A172 (cell line): ENCODE measurements at places on chromosomes 4 and X.
A peak's percentile ranks its signal among the peaks of the same experiment; 100 is the strongest.

DNA sequence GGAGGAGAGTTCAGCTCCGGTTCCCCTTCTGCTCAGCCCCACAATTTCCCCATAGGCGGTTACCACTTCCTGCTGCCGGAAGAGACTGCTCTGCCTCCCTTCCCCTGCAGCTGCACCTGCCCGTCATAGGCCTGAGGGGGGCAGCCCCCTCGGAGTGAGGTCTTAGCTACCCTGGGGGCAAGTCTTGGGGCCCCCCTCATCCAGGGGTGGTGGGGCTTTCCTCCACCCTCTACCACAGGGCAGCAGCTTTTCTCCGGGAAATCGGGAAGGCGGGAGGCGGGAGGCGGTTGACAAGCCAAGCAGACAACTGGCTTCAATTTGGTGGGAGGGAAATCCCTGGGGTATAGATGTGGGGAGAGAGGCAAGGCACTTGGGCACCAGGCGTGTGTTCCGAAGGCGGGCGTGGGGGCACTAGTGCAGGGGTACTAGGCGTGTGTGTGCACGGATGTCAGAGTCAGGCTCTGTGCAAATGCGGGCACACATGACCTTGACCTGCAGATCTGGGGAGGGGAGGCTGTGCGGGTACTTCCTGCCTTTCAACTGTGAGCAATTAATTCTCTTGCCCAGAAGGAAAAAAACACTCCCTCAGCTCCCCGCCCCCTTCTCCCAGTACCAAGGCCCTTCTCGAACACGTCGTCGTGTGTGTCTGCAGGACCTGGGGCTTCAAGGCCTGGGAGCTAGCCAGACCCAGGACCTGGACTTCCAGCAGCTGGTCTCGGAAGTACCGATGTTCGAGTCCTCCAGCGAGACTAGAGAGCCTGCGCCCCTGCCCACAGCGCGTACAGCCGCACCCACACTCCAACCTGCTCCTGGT, 1.0 kb upstream of the ARHGAP4 start:
- DNase-seq: peak; percentile 69

GRCh38 chr4:83022724-83023450, 12.1 kb upstream of the COPS4 start:
- DNase-seq: no peak

- DNase-seq: no peak
These were observed 8.1 kb downstream of the ENPEP start for GRCh38 chr4:110484029-110484428.

GRCh38 chr4:130479020-130479419, 1383.1 kb downstream of the C4orf33 start:
- no peak for DNase-seq

DNA sequence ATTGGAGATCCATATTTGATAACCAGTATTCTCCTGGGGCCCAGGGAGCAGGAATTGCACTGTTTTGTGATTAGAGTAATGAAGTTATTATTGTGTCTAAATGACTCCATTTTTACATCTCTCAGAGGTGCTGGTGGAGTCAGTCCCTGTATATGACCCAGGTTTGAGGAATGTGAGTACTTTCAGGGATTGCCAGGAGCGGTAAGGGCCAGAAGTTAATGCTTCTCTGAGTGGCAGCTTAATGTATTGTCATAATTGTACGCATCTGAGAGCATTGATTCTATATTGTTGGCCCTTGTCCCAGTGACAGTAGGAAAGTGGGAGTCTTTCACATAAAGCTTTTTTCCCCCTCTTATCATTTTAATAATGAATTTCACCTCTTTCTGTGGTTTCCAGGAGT, 146.2 kb downstream of the GATB start:
- no peak for DNase-seq

DNA sequence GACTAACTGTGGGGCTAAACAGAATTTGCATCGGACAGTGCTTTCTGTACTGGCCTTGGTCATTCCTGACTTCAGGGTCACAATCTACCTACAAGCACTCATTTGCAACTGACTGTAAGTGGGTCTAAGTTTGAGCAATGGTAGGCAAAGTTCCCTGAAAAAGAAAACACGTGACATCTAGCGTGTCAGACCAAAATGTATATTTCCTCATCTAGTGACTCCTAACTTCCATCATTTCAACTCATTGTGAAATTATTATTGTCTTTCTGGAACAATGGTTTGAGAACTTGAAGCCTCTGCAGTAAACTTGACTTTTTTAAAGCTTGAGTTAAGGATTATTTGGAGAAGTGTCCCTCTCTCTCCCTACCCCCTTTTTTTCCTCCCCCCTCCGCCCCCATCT, 113.6 kb downstream of the MID1 start:
- DNase-seq: no peak

DNA sequence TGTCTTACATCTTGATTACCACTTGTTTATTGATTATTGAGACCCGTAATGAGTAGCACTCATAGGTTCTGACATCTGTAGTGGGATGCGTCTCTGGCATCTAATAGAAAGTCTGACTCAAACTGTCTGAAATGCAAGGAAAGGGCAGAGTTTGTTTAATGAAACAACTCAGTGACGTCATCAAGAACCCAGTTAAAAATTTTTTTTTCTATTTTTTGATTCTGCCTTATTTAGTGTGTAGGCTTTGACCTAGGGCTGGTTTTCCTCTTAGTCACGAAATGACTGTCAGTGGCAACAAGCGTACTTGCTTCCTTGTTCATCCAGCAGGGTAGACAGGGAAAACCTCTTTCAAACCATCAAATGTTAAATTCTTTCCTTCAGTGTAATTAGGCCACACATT, 3.1 kb upstream of the CDKL5 start:
- peak; percentile 62 for DNase-seq

- no peak for DNase-seq
These were observed 135.5 kb downstream of the AMMECR1 start for GRCh38 chrX:110182362-110182761.

GRCh38 chr4:65561164-65561563, 109.1 kb downstream of the EPHA5 start:
- no peak for DNase-seq

GRCh38 chr4:15434091-15434490, 6.3 kb downstream of the C1QTNF7 start:
- DNase-seq: no peak

DNA sequence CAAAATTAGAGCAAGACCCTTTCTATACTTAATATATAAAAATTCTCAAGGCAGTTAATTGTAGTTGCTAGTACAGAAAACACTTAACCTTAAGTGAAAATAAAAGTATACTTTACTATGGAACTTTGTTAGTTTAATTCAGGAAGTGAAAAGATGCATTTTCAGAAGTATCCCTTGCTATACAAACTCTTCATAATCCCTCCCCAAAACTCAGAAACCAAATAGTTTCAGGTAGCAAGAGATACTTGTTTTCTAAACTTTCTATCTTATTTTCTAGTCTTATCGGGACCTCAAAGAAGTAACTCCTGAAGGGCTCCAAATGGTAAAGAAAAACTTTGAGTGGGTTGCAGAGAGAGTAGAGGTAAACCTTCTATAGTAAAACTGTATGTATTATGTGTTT, 14.3 kb downstream of the PAICS start:
- no peak for DNase-seq

- no peak for DNase-seq
These were observed 209.5 kb upstream of the PPP3CA start for GRCh38 chr4:101556842-101557241.

- DNase-seq: no peak
These were observed 779.1 kb upstream of the HTR2C start for GRCh38 chrX:113804819-113805218.

DNA sequence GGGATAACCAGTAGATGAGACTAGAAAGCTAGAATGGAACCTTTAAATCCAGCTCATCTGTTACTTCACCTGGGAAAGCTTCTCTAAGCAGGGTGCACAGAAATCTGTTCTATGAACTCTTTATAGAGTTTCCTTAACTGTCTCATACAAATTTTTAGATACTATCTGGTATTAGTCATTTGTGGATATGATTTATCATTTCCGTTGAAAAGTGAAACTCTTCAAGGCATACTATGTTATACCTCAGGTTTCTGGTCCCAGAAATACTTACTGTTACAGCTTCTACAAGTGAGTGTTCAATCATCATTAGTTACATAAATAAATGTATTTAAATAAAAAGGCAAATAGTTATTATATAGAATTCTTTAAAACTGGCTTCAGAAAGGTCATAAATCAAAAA, 298.3 kb upstream of the AGA start:
- peak; percentile 16 for DNase-seq

DNA sequence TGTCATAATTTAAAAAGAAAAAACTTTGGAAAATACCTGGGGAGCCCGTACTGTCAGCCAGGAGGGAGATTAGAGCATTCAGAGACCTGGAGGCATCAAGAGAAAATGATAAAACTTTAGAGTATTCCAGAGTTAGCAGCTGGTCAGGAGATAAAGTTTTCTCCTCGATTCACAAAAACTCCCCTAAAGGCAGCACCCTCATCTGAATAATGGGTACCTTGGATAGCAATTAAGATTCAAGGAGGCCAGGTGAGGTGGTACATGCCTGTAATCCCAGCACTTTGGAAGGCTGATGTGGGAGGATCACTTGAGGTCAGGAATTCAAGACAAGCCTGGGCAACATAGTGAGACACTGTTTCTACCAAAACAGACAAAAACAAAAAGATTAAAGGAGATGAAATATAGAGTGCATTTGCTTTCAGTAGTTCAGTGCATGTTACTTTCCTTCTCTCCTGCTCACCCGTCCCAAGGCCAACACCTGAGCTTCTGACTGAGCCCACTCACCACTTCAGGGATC, 18.6 kb upstream of the RAB40A start:
- DNase-seq: no peak

DNA sequence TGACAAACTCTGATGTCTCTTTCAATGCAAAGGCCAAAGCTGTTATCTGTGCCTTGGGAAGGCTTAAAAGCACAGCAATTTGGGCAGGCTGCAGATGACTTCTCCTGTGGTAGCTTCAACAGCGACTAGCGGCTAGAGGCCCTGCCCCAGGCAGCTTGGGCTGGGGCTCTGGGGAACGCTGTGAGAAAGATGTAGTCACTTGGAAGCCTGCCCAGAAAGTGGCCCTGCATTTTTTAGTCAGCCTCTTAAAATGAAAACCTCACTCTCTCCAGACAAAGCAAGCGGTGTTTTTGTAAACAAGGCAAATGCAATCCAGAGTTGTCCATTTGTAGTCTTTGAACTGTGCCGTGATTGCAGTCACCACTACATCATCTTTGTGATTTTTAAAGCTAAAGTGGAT, 27.5 kb downstream of the PCYT1B start:
- peak; percentile 74 for DNase-seq

- no peak for DNase-seq
These were observed 46.8 kb upstream of the ELF2 start for GRCh38 chr4:139223682-139224317.

GRCh38 chr4:12615822-12616221, 868.3 kb downstream of the RAB28 start:
- no peak for DNase-seq

DNA sequence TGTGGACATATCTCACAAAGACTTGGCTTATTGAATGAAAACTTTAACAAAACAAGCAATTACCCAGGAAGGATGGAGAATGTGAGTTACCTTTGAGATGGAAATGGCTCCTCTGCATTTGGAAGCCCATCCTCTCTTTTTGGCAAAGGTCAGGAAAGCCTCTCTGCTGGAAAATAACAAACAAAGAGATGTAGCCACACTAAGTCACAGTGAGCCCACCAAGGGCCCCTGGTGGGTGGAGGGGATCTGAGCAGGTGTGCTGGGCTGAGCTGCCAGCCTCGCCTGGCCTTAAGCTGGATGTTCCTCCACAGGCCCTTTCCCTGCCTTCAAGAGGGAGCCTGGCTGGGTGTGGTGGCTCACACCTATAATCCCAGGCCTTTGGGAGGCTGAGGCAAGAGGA, 269.2 kb downstream of the HNRNPD start:
- no peak for DNase-seq

- DNase-seq: peak; percentile 26
These were observed 88.1 kb downstream of the SPANXN3 start for GRCh38 chrX:143429131-143429530.

DNA sequence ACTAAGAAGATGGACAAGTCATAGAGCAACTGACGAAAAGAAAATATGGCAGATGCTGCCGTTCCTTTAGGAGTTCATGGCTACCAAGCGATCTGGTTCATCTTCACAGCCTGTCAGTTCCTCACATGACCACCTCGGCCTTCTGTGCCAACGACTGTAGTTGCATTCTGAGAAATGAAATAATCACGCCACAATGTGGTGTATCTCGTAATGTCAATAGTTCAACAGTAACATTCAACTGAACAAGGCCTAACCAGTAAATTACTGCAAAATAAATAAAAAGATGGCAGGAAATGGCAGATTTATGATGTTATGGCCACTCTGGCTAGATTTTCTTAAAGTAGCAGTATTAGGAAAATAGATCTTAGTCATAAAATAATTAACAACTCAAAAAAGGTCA, 4.4 kb downstream of the GPRIN3 start:
- DNase-seq: peak; percentile 5

DNA sequence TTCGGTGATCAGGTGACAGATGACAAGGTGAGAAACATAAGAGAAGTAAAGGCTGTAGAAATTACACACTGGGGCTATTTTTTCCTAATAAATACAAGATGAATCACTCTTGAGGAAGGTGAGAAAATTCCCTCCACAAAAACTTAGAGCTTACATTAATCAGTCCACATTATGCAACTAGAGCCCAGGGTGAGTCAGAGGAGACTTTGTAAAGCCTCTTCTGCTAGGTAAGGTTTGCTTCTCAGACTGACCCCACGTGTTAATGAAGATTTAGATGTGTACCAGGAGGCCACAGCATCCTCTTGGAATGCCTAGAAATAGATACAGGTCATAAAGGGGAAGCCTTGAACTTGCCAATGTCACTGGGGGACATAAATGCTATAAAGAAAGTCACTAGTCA, 396.0 kb upstream of the SMIM31 start:
- DNase-seq: peak; percentile 13

DNA sequence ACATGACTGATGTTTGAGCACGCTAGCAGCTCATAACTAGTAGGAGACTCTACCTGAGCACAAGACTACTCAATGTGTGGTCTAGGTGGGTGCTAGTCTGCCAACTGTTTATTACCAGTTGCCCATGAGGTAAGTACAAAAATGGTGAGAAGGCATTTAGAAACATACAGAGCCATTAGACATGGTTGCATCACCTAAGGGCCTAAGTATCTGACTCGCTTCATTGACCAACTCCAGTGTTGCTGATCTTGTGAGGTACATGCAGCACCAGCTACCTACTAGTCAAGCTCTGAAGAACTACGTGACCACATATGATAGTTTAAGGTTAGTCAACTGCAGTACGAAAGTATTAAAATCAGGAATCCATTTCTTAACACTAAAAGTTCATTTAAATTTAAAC, 39.9 kb downstream of the APBB2 start:
- no peak for DNase-seq

DNA sequence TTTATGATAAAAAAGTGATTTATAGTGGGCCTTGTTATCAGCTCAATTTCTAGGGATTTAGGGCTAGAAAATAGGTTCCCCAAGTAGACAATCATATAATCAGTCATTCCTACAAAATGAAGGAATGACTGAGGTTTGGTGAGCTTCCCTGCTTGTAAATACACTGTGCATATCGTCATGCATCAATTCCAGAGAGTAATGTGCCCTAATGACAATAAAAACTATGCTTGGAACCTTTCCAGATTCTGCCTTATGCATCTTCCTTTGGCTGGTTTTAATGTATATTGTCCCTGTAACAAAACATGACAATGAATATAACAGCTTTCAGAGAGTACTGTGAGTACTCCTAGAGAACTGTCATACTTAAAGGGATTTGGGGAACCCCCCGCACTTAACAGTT, 1310.9 kb downstream of the PCDH7 start:
- no peak for DNase-seq

GRCh38 chr4:56158483-56158882, 209.7 kb downstream of the CEP135 start:
- no peak for DNase-seq

- no peak for DNase-seq
These were observed 32.0 kb upstream of the MTMR8 start for GRCh38 chrX:64427281-64427680.

GRCh38 chr4:10417740-10418139, 39.5 kb downstream of the ZNF518B start:
- no peak for DNase-seq
